ENCODE measurements at places on chromosomes 1 and 21. TPM values are rescaled to one million over a fixed set of nuclear protein-coding genes. Genes with fewer than 3 reads are reported as not detected.

DNA sequence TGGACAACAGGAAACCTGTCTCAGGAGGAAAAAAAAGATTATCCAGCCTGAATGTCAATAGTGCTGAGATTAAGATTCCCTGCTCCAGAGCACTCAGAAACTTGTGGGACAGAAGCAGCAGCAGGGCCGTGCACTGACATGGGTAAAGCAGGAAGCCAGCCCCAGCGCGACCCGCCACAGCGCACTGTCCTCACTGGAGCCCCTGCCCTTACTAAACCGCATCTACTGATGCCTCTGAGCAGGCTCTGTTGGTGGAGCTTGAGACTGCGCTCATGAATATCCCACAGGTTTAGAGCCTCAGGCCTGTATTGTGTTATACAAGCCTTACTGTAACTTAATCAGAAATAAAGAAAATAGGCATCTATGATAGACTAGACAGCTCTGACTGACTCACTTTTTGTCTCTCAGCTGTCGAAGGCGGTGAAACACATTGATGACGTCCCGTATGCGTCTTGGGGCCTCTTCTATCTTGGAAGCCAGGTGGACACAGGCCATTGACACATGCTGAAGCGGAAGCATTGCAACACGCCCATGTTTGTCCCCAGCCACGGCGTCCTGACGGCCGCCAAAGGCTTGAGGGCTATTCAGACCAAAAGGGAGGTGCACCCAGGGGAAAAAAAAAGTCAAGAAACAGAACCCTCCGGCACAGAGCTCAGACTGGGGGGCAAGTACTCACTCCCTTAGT, 1.2 kb downstream of the CCNL2 start:
- no peak for DNase-seq

DNA sequence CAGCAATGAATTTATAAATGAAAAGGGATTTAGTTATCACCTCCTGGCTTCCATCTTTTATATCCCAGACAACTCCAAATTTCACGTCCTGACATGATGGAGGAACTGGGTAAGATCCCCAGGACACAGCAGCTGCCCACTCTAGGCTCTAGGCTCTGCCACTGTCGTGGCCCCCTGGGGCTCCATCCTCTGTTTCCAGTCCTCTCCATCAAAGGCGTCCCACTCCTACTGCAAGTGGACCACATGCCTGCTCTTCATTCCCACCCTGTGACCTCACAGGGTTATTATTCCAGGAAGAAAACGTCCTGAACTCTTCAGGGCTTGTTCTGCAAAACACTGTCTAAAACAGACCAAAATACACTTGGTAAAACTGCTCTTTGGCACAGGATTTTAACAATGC, 11.9 kb downstream of the URB1 start:
- DNase-seq, result no peak

The BGLAP gene
- 3.0 TPM for total RNA-seq

The MEF2D gene
- total RNA-seq, result 17.3 TPM

The ADAMTS1 gene
- 35.9 TPM for total RNA-seq
